ENCODE measurements at places on chromosomes 2 and 18.
A peak's percentile ranks its signal among the peaks of the same experiment; 100 is the strongest.

- no peak for DNase-seq
Measured at GRCh38 chr2:45072064-45072861, 63.0 kb upstream of the SIX2 start.

DNA sequence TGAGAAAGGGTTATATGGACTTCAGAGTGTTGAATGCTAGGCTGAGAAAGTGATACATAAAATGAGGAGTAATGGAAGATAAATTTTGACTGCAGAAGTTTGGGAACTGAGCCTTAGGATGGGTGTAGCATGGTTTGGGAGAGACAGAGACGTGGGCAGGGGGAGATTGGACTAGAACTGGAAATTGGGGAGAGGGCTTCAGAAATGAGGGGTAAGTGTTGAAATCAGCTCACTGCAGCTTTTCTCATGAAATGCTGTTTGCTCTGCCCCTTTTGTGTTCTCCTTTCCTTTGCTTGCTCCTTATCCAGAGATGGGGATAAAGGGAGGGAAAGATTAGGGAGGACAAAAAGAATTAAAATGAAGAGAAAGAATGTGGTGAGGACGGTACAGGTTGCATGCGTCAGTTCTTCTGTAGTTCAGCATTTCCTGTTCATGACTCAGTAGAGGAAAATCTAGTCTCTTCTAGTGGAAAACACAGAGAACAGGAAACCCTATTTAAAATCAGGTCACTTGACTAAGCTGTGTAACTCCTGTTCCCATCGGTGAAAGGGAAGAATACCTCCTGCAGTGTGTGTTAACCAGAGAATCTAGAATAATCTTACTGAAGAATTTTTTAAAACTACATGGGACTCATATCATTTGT lies 105.6 kb downstream of the CRIM1 start:
- no peak for DNase-seq

DNA sequence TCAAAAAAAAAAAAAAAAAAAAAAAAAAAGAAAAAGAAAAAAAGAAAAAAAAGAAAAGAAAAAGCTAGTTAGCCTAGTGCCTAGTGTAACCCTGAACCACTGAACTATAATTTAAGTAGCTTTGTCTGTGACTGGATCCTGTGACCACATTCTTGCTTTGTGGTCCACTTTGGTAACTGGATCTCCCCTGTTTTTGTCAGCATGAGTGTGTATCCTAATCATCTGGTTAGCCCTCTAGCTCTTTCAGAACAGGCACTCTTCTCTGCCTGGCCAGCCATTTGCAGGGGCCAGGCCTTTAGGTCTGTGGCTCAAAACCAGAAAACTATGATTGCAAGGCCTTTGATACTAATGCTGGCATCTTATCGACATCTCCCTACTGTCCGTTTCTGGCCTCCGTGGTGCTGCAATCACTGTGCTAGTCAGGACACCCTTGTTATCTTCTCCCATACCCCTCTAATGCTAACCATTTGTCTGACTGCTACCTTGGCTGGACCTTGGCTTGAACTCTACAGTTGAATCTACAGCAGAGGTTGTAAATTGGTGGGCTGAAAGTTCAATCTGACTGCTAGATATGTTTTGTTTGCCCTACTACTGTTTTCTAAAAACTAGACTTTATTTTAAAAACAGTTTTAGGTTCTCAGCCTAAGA lies 40.5 kb downstream of the RBKS start:
- peak; percentile 20 for DNase-seq

- DNase-seq, result no peak
Measured at GRCh38 chr2:177164131-177164530, 48.5 kb upstream of the HNRNPA3 start.

DNA sequence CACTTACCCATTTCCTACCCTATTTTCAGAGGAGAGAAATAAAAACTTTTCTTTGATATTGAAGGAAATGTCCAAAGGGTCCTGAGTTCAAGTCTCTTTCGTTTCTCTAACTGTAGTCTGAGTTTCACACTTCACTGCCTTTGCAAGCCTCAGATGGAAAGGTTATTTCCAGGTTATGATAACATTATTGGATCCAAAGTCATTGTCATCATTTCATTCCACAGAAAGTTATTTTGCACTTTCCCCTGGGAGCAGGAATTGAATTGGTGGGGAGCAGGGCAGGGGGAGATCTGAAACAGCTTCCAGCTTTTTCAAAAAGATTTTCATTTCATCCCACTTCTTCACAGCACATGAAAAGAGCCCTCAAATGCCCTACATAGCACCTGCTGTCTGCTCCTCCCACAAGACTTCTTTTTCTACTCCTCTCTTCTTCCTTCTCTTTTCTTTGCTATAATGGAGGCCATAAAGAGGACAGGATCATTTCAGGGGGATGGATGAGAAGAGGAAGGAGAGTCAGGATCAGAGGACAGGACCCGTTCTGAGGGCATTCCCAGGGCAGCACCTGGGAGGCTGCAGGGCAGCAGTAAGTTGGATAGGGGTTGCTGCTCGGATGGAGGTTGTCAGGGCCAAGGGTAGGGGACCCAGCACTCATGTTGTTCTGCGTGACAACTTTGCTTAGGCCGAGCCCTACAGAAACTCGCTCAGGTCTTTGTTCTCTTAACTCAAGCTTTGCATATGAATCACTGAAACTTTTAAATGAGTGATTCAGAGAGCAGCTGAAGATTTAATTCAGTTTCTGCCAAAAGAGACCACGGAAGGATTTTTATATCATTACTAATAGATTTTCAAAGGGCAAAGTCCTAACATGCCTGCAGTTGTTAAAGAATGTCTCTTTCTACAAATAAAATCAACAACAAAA lies 11.4 kb upstream of the GALNT5 start:
- no peak for DNase-seq

- DNase-seq, result no peak
Measured at GRCh38 chr18:60228609-60229595, 143.7 kb downstream of the MC4R start.

DNA sequence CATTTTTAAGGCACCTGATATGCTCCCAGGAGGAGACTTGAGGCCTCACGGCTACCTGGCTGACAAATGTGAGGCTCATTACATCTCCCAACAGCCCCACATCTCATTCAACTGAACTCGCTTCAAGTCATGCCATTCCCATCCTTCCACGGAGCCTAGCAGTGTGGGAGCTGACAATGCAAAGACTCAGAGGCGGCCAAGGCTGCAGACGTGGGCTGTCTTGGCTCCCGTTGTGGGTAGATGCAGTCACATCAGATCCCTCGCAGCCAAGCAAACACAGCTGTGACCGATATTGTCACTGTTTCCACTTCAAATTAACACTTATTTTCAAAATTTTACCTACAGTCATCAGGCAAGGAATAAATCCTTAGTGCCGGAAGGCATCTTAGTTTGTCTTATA lies 64.0 kb upstream of the TRIB2 start:
- no peak for DNase-seq

GRCh38 chr2:12052796-12053195 lies 306.4 kb downstream of the LPIN1 start:
- no peak for DNase-seq

All from femur (tissue), 1 donor.